ENCODE measurements at places on chromosomes 1 and 21.
A peak's percentile ranks its signal among the peaks of the same experiment; 100 is the strongest.

DNA sequence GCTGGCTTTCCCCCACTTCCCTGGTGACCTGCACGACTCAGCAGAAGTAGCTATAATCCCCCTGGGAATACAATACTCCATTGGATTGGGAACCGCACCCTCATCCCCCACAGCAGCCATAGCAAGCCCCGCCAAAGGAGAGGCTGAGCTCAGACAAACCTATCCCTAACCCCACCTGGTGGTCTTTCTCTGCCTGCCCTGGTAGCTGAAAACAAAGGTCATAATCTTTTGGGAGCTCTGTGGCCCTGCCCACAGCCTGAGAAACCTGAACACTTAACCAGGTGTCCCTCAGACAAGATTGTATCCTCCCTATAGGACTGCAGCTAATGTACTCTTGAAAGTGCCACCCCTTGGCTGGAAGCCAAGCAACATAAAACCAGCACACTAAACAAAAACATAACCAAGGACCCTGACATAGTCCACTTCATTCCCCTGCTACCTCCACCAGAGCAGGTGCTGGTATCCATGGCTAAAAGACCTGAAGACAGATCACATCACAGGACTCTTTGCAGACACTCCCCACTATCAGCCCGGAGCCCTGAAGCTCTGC, 71.6 kb upstream of the RUNX1 start:
- no peak for DNase-seq

GRCh38 chr1:205441716-205442050, 14.2 kb downstream of the BLACAT1 start:
- DNase-seq: no peak

DNA sequence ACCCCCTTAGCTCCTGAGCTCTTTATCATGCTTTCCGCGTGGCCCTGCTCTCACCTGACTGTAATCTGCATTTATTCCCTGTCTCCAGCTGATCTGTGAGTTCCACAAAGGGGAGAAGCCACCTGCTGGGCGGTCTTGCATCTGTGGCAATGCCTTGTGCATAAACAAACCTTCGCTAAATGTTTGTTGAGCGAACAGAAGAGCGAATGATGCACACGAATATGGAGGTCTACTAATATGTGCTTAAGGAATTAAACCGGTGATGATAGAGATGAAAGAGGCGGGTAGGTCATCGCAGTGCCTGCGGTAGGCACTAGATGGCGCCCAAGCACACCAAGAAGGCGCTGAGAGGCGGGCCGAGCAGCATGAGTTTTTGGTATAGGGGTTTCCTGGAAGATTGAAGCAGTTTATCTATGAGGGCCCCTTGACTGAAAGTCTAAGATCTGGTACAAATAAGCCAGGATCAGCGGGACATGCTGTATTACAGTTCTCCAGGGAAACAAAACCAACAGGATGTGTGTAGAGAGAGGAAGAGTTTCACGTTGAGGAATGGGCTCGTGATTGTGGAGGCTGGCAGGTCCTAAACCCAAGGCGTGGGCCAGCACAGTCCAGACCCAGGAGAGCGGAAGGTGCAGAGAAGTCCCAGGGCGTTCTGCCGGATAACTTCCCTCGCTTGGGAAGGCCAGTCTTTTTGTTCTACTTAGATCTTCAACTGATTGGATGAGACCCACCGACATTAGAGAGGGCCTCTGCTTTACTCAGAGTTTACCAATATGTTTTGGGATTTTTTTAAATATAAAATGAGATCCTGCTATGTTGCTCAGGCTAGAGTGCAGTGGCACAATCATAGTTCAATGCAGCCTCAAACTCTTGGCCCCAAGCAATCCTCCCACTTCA, 34.7 kb downstream of the TOMM20 start:
- DNase-seq: no peak

GRCh38 chr1:71068325-71069240, 12.3 kb downstream of the ZRANB2 start:
- DNase-seq: no peak

DNA sequence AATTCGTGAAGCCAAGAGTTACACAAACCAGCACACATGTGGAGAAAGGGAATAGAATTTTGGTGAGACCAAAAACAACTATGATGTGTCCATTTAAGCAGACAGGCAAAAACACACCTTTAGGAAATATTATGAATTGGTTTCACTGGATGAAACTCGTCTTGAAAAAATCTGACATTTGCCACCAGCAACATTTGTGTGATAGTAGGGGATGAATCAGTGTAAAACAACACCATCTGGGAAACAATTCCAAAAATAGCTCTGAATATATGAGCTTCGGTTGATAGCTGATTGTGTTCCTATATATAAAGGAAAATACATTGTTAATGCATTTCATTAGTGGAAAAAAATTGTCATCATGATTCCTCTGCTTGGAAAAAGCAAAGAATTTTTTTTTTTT, 327.8 kb downstream of the PAPPA2 start:
- DNase-seq: no peak

GRCh38 chr1:234858722-234859121, 248.7 kb upstream of the IRF2BP2 start:
- DNase-seq: no peak

DNA sequence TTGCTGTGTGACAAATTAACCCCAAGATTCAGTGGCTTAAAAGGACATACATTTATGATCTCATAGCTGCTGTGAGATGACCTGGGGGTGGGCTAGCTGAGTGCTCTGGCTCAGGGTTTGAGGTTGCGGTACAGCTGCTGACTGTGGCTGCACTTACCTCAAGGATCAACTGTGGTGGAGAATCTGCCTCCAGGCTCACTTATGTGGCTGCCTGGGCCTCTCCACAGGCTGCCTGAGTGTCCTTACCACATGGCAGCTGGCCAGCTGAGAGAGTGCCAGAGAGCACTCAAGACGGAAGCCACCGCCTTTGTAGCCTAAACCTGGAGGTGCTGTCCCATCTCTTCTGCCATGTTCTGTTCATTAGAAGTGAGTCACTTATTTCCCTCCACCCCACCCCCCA, 5.7 kb downstream of the LRRC71 start:
- no peak for DNase-seq

DNA sequence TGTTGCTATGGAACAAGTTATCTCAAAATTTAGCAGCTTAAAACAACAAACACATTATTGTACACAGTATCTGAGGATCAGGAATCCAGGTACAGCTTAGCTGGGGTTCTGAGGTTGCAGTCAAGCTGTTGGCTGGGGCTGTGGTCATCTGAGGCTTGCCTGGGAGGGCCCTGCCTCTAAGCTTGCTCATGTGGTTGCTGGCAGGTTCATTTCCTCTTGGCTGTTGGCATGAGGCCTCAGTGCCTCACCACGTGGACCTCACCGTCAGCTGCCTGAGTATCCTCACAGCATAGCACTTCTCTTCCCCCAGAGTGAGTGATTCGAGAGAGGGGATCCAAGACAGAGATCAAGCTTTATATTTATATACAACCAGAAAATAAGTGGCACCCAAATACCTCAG, 18.6 kb downstream of the NTPCR start:
- DNase-seq: no peak

DNA sequence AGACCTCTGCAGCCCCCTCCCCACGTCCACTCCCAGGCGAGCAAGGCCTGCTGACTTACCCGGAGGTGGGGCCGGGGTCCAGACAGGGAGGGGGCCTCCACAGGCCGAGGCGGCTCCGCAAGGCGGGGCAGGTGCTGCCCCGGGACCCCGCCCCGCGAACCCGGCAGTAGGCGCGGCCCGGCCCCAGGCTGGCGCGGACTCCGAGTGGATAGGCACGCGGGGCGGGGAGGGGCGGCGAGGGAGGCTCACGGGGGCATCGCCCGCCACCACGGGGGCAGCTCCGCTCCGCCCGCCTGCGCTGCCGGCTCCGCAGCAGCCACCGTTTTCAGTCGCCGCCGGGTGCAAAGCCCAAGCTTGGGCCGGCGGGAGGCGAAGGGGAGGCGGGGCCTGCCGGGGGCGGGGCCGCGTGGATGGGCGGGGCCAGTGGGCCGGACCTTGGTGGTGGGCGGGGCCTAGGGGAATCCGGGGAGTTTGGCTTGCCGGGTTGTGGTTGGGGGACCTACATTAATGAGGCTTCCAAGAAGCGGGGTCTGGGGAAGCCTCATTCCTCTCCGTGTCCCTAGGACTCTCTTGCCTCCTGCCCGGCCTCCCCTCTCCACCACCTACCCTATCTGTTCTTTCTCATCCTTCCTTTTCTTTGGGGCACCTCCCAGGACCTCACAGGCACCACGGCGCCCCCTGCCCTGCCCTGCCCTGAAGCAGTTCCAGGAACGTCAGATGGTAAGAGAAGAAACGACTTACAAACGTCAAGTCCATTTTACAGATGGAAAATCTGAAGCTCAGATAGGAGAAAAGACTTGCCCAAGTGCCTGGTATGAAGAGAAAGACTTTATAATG, at the start of gene RIMS3:
TSS of gene RIMS3 (minus strand) at position 348 of the 837 bp plus-strand sequence. CDS start 23,757 bp downstream, outside the sequence.
- peak; percentile 18 for DNase-seq

DNA sequence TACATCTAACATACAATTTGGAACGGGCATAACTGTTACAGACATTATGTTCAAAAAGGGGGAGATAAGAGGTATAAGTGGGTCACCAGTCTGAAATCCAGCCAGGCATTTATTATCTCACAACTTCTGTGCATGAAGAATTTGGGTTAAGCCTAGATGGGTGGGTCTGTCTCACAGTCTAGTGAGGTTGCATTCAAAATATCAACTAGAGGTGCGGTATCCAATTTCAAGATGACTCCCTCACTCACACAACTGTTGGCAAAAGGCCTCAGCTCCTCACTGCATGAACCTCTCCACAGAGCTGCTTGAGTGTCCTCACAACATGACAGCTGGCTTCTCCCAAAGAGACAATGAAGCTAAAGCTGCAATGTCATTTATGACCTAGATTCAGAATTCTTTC, 4.7 kb downstream of the AUNIP start:
- DNase-seq: no peak

- no peak for DNase-seq
Measured at GRCh38 chr1:41920658-41921057, 1.9 kb upstream of the HIVEP3 start.

GRCh38 chr1:116377541-116378529, 4.8 kb downstream of the ATP1A1 start:
- no peak for DNase-seq

- DNase-seq: no peak
Measured at GRCh38 chr1:173344034-173344743, 132.9 kb upstream of the PRDX6 start.

- no peak for DNase-seq
Measured at GRCh38 chr1:218101409-218101808, 183.7 kb upstream of the RRP15 start.

DNA sequence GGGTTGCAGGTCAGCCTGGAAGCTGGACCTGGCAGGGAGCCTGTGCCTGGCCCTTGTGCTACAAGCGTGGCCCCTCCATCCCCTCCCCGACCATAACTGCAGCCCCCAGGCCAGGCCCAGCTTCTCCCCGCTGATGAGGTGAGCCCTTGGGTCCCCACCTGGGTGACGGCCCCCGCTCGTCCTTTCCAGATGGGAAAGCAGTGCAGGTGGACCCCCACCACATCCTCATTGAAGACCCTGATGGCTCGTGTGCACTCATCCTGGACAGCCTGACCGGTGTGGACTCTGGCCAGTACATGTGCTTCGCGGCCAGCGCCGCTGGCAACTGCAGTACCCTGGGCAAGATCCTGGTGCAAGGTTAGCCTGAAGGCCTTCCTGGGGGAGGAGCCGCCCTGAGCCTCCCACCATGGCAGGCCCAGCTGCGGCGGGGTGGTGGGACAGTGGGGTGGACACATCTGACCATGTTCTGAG, 56.9 kb downstream of the TRIM11 start:
- no peak for DNase-seq

- DNase-seq: no peak
Measured at GRCh38 chr1:32652244-32652962, 1.4 kb downstream of the RBBP4 start.

- no peak for DNase-seq
Measured at GRCh38 chr21:34596561-34597271, 18.2 kb downstream of the RCAN1 start.

- DNase-seq: no peak
Measured at GRCh38 chr1:68383092-68383491, 66.7 kb downstream of the RPE65 start.

- DNase-seq: no peak
Measured at GRCh38 chr1:86503406-86504136, 34.8 kb downstream of the CLCA1 start.

- DNase-seq: no peak
Measured at GRCh38 chr21:46082713-46082962, 15.3 kb upstream of the COL6A2 start.

DNA sequence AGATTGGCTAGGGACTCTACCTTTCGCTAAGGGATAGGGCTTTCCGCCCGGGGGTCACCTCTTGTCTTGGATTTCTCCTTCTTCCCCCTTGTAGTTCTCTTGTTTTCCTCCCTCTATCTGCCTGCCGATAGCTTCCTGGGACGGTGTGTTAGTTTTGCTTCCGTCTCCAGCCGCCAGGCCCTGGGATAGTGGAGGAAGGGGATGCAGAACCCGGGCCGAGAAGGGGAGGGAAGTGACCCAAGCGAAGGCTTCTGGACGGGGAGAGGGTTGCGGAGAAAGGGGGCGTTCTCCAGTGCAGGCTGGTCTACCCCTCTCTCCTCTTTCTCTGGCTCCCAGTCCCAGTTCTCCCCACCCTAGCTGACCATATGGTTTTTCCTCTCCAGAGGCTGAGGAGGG, 871 bp downstream of the TUFT1 start:
- no peak for DNase-seq

DNA sequence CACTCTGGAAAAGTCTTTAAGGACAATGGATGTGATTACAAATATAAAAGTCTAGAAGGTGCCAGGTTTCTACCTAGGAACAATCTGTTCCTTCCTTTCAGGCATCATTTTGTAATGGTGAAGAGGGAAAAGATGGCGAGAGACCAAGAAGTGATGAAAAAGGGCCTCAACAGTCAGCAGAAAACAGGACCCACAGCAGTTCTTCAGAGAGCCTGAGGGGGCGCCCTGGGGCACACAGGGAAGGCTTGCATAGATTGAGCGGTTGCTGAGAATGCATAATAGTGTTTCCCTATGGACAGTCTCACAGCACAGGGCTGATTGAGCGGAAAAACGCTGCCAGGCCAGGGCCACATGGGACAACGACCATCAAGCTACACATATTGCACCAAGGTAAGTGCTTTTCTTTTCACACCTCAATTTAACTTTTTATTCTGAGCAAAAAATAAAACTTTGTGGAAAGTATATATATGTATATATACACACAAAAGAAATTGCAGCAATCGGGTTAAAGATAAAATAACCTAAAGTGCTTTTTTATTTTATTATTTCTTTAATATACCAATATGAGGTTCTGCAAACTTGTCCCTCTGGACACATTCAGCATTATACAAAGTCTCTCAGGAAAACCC, 3.1 kb upstream of the YRDC start:
- no peak for DNase-seq

All from thoracic aorta (tissue), 2 donors.